ENCODE measurements at places on chromosomes 3 and 15.

DNA sequence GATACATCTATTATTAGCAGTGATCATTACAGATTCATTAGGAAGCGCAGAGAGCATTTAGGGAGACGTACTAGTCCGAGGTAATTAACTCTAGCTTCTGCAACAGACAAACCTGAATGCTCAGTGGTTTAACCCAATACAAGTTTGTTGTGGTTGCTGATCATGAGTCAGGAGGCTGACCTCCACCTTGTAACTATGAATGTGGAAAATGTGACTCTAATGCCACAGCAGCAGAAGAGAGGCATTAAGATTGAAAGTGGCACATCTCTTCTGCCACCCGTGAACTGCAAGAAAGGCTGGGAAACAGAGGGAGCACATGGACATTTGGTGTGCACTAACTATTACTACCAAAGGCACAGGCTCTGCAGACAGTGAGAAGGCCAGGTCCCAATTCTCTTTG, 71.2 kb upstream of the C3orf80 start:
- no peak for DNase-seq

DNA sequence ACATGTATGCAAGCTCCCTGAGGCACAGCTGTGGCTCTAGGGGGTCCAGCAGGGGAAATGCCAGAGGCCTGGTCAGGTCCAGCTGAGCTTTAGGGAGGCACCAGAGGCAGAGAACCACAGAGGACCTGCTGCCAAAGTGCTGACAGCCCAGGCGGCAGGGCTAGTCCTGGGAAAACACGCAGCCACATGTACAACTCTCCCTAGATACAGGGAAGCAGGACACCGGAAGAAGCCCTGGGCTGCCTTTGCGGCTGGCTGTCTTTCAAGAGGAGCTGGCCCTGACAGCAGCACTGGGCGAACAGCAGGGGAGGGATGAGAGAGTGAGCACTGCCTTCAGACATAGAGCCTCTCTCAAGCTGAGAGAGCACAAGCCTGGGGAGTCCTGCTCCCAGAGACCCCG, 40.7 kb downstream of the RFT1 start:
- no peak for DNase-seq

- DNase-seq: no peak
Measured at GRCh38 chr3:148992027-148992634, 791 bp downstream of the GYG1 start.

- DNase-seq: no peak
Measured at GRCh38 chr15:72065801-72066200, 52.1 kb downstream of the MYO9A start.

GRCh38 chr3:49269443-49270155, 7.4 kb downstream of the C3orf62 start:
- DNase-seq: no peak

GRCh38 chr3:145089337-145089736, 1071.6 kb downstream of the PLOD2 start:
- no peak for DNase-seq

- no peak for DNase-seq
Measured at GRCh38 chr3:106317141-106318055, 448.6 kb upstream of the CBLB start.

GRCh38 chr3:156293566-156293965, 173.2 kb downstream of the KCNAB1 start:
- no peak for DNase-seq

Measured in brain (organoid and tissue), 16 donors.